PC-3 (cell line): ENCODE measurements at places on chromosomes 11 and 22. TPM values are rescaled to one million over a fixed set of nuclear protein-coding genes. Genes with fewer than 3 reads are reported as not detected.

KLHDC7B gene
- total RNA-seq: 0.35 TPM in 1 of 2 replicates, not detected in the other

CECR2 gene
- not detected in 2 replicates for total RNA-seq

DNA sequence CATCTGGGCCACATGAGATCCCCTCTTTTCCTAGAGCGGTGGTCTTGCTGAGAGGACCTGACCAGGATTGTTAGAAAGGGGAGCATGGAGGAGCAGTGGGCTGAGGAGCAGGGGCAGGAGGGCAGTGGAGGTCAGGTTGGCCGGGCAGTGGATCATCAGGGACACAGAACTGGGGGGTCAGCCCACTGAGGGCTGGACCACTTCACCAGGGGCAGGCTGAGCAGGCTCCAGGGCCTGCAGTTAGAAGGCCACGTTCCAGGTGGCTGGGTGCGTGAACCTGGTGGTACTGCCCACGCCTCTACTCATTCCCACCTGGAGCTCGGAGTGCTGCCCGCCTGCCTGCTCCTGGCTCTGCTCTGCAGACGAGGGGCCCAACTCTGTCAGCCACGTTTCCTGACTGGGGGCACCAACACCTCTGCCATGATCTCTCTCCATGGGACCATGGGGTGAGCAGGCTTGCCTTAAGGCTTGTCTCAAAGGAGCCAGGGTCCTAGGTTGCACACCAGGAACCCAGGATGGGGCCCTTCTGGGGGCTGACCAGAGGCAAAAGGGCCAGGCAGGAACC, 9.7 kb downstream of the MRGPRF start:
- H3K4me3 ChIP-seq: no peak overlapping the region
- H3K27me3 ChIP-seq: no peaks in the 10 kb centered on the region
- peaks cover 7% of the 10 kb centered on the region for H3K4me1 ChIP-seq

DNA sequence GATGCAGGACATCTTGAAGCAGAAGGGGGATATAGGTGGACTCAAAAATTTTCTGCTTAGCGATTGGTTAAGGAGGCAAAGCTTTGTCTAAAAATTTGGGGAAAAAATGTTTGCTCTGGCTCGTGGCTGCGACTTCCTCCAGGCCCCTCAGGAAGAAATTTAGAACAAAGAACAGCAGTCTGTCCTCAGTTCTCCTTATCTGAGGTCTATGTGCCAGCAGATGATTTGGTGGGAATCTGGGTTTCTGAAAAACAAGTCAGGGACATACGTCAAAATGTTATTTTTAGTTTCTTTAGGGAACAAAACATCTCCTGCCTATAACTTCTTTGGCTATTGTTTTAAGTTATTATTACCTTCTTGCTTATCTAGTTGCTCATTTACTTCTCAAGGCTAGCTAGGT, 8.1 kb downstream of the OR6M1 start:
- H3K36me3 ChIP-seq: no peaks in the 10 kb centered on the region
- no peak overlapping the region for H3K27ac ChIP-seq
- H3K4me3 ChIP-seq: no peak overlapping the region
- no peak for DNase-seq

RTN4R gene
- total RNA-seq: 10.4 and 12.2 TPM in 2 replicates

DGAT2 gene
- 14.3 and 18.5 TPM in 2 replicates for total RNA-seq

GRCh38 chr11:21142007-21142406, 472.6 kb downstream of the NELL1 start:
- DNase-seq: no peak
- H3K4me1 ChIP-seq: no peaks in the 10 kb centered on the region
- H3K27ac ChIP-seq: no peak overlapping the region
- H3K36me3 ChIP-seq: no peaks in the 10 kb centered on the region

GRCh38 chr11:132200353-132200936, 830.0 kb downstream of the NTM start:
- H3K27me3 ChIP-seq: peaks cover 31% of the 10 kb centered on the region
- no peak overlapping the region for H3K4me3 ChIP-seq
- no peak for DNase-seq

SHANK2 gene
- total RNA-seq: 33.2 and 45.0 TPM in 2 replicates

PGR gene
- total RNA-seq: not detected in 2 replicates

CCDC116 gene
- total RNA-seq: not detected in 2 replicates

DNA sequence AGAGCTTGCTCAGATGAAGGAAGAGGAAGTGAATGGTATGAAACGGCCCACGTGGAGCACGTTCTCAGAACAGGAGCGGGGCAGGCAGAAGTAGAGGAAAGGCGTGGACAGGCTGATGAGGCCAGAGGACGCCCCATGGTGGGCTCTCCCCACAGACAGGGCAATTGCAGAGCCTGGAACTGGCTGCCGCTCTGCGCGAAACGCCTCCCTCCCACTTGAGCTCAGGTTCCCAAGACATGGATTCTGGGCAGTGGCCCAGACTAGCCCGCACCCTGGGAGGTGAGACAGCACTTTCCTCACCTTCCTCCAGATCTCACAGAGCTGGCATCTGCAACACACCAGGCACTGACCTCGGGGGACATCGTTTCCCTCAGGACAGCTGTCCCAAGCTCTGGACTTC, 117.6 kb downstream of the PHF21B start:
- no peaks in the 10 kb centered on the region for H3K27me3 ChIP-seq
- no peak overlapping the region for H3K27ac ChIP-seq
- H3K4me1 ChIP-seq: no peaks in the 10 kb centered on the region

DNA sequence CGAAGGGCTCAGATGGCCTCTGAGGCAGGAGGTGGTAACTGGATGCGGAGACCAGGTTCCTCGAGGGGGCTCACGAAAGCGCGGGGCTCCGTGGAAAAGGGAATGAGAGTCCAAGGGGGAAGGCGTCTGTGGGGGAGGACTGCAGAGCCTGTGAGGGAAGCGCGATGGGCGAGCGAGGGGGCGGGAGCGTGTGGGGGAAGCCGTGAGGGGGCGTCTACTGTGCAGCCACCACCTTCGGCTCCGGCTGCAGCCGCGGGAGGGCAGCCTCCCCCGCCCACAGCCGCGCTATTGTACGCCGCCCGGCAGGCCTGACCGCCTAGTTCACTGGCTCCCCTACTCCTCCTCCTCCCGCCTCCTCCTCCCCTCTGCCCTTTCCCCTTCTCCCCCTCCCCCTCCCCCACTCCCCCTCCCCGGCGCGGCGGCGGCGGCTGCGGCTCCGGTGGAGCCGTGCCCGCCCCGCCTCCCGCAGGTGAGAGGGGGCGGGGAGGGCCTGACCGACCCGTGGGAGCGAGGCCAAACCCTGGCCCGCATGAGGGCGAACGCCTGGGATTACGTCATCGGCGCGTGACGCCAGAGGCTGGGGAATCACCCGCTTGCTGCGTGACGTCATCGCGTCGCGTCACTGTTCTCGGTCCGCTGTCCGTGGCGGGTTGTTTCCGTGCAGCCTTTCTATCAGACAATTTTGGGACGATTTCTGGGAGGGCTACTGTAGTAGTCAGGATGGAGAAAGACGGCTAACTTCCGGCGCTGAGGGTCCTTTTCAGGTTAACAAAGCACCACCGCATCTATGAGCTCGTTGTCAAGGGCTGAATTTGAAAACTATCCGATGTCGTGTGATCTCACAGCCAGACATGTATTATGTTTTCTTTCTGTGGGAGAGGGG, at the start of gene PAK1:
Gene PAK1 (minus strand): TSS at position 294 of the 883 bp plus-strand sequence. CDS start 81,574 bp downstream, outside the sequence.
- H3K36me3 ChIP-seq: no peaks in the 10 kb centered on the region
- H3K4me1 ChIP-seq: peaks cover 20% of the 10 kb centered on the region
- peaks cover 16% of the 10 kb centered on the region for H3K27me3 ChIP-seq

- no peak for DNase-seq
- peaks cover 15% of the 10 kb centered on the region for H3K4me1 ChIP-seq
- H3K36me3 ChIP-seq: no peaks in the 10 kb centered on the region
- no peak overlapping the region for H3K27ac ChIP-seq
Observed at GRCh38 chr11:128598506-128599150, 11.3 kb upstream of the ETS1 start.

GRCh38 chr22:50620593-50621355, 7.2 kb downstream of the ARSA start:
- H3K36me3 ChIP-seq: no peaks in the 10 kb centered on the region
- no peak overlapping the region for H3K27ac ChIP-seq
- peak overlapping the region; percentile 75 for H3K4me3 ChIP-seq
- no peaks in the 10 kb centered on the region for H3K27me3 ChIP-seq

AMPD3 gene
- 11.8 and 16.5 TPM in 2 replicates for total RNA-seq

- H3K4me1 ChIP-seq: no peaks in the 10 kb centered on the region
- H3K27me3 ChIP-seq: peaks cover 33% of the 10 kb centered on the region
- no peak overlapping the region for H3K4me3 ChIP-seq
- DNase-seq: no peak
- H3K27ac ChIP-seq: no peak overlapping the region
Observed at GRCh38 chr22:22895776-22896445, 8.3 kb downstream of the IGLL5 start.

- peaks cover 26% of the 10 kb centered on the region for H3K4me1 ChIP-seq
- no peak overlapping the region for H3K4me3 ChIP-seq
- H3K36me3 ChIP-seq: no peaks in the 10 kb centered on the region
- no peaks in the 10 kb centered on the region for H3K27me3 ChIP-seq
- no peak overlapping the region for H3K27ac ChIP-seq
- no peak for DNase-seq
Observed at GRCh38 chr11:73259406-73260126, 12.6 kb upstream of the P2RY6 start.

GRCh38 chr11:92845805-92846204, 123.6 kb upstream of the MTNR1B start:
- H3K36me3 ChIP-seq: no peaks in the 10 kb centered on the region
- no peak overlapping the region for H3K4me3 ChIP-seq
- no peak for DNase-seq
- H3K27ac ChIP-seq: no peak overlapping the region
- H3K27me3 ChIP-seq: peaks cover 19% of the 10 kb centered on the region; the same call in 1 of the 2 replicates

MUC2 gene
- 0.26 and 0.40 TPM in 2 replicates for total RNA-seq

- no peak overlapping the region for H3K4me3 ChIP-seq
- DNase-seq: no peak
- H3K27me3 ChIP-seq: no peaks in the 10 kb centered on the region
- H3K27ac ChIP-seq: no peak overlapping the region
- no peaks in the 10 kb centered on the region for H3K4me1 ChIP-seq
Observed at GRCh38 chr22:38416621-38417251, 38.3 kb downstream of the KCNJ4 start.

DNA sequence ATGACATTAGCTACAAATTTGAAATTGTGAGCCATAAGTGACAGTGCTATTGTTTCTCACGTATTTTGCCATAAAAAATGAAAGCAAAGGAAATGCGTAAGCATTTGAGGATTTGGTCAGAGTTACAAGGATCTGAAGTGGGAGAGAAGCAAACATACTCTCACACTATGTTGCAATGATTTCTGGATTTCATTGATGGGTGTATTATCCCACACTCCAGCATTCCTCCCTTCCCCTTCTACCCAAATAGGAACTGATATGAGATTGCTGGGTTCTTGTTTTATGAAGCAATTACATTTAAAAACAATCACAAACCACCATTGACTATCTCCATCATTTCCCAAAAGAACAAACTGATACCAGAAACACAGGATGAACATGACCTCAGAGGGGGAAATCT, 314.0 kb upstream of the CTSC start:
- DNase-seq: no peak
- H3K4me1 ChIP-seq: no peaks in the 10 kb centered on the region
- no peak overlapping the region for H3K27ac ChIP-seq
- H3K36me3 ChIP-seq: no peaks in the 10 kb centered on the region
- H3K27me3 ChIP-seq: no peaks in the 10 kb centered on the region
- H3K4me3 ChIP-seq: no peak overlapping the region

DNA sequence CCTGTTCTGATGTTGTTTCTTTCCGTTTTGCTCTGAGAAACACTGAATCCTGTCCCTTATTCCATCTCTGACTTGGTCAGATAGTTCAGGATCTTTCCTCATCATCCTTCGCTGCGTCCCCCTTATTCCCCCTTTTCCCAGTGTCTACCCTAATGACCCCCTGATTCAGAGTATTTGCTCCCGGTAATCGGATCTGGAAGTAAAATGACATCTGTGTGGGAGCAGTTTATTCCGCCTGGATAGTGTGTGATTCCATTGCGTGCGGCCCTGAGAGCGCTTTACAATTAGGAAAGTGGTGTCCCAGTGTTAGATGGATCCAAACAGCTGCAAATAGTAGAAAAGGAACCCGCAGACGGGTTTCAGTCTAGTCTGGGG, 606 bp downstream of the DRG1 start:
- DNase-seq: no peak
- H3K27me3 ChIP-seq: no peaks in the 10 kb centered on the region
- peak overlapping the region; percentile 39 for H3K27ac ChIP-seq
- peaks cover 7% of the 10 kb centered on the region; the same call in 1 of the 2 replicates for H3K36me3 ChIP-seq

DNA sequence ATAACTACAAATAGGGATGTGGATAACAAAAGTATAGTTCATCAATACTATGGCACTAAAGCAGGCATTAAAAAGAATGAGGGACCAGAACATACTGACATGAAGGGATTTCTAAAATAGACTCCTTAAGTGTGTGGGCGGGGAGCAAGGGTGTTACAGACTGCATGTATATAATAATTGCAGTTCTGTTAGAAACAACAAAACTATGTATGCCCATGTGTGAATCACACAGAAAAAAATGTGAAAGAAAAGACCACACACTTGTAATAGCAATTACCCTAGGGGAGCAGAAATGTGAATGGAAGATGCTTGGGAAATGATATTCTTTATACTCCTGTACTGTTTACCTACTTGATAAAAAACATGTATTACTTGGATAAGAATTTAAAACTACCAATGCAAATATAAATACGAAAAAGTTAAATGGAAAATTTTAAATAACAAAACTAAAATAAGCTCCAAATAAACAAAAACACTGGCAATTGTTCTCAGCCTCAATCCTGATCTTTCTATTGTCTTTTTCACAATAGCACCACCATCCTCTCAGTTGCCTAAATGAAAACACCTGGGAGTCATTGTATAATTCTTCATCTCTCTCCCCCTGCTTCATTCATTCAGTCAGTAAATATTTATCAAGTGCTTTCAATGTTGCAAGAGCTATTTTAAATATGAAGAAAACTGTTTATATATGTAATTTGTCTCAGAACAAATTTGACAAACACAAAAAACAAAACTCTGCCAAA, 129.8 kb downstream of the FCHSD2 start:
- no peaks in the 10 kb centered on the region for H3K27me3 ChIP-seq
- no peak overlapping the region for H3K27ac ChIP-seq
- H3K4me3 ChIP-seq: no peak overlapping the region
- peaks cover 14% of the 10 kb centered on the region for H3K36me3 ChIP-seq
- DNase-seq: no peak

DNA sequence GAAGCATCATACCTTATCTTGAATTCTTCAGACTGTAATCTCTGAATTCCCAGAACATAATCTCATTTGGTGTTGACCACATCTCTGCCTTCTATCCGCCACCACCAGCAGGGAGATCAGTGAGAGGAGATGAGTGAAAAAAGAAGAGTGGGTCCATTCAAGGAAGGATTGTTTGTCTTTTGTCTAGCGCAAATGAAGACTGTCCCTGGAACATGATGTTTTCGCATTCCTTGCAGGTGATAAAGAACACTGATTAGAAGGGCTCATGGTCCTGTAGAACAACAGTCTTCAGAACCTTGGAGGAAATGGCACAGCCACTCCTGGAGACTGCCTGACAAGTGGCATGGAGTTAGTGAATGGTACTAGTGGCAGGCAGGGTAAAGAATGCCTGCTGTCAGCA, 869.6 kb downstream of the JRKL start:
- no peak for DNase-seq
- no peak overlapping the region for H3K4me3 ChIP-seq
- H3K4me1 ChIP-seq: no peaks in the 10 kb centered on the region
- no peaks in the 10 kb centered on the region for H3K36me3 ChIP-seq
- no peaks in the 10 kb centered on the region for H3K27me3 ChIP-seq

DNA sequence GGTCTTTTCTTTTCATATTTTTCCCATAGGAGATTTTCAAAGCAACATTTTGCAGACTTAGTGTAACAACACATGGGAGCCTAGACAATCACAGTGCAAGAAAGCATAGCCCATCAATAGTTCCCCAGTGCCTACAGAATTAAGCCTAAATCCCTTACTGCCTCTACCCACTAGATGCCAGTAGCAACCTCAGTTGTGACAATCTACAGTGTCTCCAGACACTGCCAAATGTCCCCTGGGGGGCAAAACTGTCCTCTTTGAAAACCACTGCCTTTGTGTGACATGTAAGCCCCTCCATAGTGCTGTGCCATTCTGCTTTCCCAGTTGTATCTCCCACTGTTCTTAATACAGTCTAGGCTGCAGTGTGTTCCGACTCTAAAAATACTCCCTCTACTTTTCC, 1329.0 kb downstream of the LRRC4C start:
- no peak overlapping the region for H3K27ac ChIP-seq
- no peak overlapping the region for H3K4me3 ChIP-seq
- H3K36me3 ChIP-seq: no peaks in the 10 kb centered on the region
